ENCODE measurements at places on chromosomes 11 and 22.

DNA sequence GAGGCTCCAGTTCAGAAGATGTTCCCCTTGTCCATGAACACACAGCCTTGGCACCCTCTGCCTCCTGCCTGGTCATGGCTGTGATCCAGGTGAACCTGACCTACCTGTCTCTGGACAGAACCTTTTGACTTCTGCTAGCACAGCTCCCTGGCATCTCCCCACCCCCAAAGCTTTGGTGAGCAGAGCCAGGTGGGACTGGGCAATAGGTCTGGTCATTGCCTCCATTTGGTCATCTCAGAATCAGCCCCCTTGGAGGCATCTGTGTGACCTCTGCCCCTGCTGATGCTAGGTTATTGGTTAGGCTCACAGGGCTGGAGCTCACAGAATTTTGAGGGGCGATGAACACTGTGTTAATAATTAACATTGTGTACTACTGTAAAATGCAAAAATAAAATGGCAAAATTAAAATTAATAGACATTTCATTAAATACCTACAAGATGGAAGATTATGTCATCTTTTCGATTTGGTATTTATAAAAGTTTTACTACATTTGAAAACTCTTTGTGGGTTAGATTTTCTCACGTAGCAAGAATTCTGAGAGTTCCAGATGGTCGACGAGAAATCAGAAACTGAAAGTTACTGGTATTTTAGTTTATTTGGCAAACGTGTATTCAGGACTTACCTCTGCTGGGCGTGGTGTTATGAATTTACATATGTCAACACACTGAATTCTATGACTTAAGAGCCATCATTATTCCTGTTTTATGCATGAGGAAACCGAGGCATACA is 8.3 kb upstream of the KIAA0930 start:
- DNase-seq = no peak

GRCh38 chr11:46492532-46492931 is 101.0 kb upstream of the CHRM4 start:
- no peak for DNase-seq

GRCh38 chr11:121466063-121466794 is 13.5 kb upstream of the SORL1-AS1 start:
- peak; percentile 39 for DNase-seq

DNA sequence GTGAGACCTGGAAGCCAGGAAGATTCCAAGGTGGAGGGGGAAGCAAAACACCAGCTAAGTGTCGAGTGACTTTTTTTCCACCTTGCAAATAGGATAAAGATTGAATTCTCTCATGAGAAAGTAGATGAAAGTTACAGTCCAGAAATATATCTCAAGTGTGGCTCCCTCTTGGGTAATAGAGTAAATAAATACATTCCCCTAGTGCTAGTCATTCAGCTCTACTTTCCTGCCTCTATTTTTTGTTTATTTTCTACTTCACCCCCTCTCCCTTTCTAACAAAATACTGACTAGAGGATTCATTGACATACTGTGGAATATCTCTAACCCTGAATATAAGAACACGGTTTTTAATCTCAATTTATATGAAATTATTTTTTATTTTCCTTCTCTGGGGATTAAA is 19.2 kb upstream of the OOSP4B start:
- no peak for DNase-seq

DNA sequence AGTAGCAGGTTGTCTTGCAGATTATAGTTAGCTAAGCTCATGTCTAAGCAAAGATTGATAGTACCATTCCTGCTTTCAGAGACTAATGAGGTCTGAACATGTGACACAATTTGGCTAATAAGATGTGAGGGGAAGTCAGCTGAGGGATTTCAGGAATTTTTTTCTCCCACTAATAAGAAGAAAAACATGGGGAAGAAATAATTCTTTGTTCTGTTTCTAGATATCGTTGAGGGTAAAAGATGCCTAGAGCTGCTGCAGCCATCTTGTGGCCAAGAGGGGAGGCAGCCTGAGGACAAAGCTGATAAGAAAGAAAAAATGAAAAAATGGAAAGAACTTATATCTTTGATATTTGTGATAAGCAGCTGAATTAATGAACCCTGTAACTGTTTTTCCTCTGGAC is 1334.4 kb downstream of the LRRC4C start:
- DNase-seq = no peak

DNA sequence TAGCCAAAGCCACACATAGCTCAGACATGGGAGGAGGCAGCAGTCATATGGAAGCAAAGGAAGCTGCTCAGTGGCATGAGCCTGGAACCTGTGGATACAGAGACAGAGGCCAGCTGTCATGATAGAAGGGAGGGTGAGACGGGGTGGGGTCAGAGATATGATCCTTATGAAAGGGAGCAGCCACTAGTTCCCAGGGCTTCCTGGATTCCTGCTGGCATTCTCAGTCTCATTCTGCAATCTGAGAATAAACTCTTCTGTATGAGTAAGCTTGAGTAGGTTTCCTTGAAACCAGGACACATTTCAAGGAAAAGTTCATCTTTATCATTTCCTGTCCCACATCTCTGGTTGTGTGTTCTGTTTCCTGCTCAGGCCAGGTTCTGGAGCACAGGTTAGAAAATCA is 220.2 kb upstream of the SNX19 start:
- DNase-seq = no peak

GRCh38 chr11:32899438-32899837 is 6.8 kb downstream of the QSER1 start:
- DNase-seq = no peak

DNA sequence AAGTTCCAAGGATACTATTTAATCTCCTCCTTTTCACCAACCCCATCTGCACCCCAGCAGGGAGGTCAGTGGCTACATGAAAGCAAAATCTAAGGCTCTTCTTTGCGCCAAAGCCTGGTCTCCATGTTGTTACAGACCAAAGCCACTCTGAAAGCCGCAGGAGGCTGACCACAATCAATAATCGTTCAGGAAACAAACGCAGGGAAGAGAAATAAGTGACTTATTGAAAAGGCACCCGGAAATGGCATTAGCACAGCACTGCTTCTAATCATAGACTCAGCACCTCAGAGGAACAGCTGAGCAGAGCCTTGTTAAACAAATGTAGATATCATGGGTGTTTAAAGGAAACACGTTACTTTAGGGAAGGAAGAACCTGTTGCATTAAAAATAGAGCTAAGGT is 183.9 kb downstream of the KIRREL3 start:
- no peak for DNase-seq

- DNase-seq = no peak
These were observed 1.0 kb upstream of the ELF5 start for GRCh38 chr11:34514597-34514996.

DNA sequence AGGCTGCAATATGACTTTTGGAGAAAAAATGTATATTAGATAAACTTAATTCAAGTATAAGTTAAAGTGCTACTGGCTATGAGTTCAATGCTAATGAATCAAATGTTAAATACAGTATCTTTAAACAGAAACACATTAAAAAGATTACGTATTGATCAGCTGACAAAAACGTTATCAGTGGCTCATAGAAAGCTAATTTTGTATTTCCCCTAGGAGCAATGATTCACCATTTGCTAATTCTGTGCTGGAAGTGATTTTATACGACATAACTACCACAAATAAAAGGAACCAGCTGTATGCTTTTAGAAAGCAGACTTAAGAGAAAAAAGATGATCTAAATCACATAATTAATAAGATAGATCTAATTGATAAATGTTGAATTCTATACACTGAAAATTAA is 43.6 kb downstream of the MRE11 start:
- DNase-seq = no peak

GRCh38 chr11:105226091-105226490 is 86.5 kb upstream of the CARD18 start:
- no peak for DNase-seq

DNA sequence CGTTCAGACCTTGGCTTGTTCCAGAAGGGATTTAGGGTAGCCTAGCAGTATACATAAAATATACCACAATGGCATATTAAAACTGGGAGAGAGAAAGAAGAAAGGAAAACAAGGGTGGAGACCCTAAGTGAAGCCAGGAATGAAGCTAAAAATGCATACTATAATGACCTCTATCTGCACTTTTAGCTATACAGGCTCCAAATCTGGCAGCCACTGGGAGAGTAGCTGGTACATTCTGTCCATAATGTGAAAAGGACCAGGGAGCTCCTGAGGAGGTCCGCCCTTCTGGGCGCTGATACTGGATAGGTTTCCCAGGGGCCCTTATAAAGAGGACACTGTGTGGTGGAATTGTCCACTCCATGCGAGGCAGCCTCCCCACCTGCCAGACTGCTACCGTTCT is 42.8 kb downstream of the PRDM11 start:
- DNase-seq = no peak

- peak; percentile 72 for DNase-seq
These were observed at the start of gene PTPRCAP for GRCh38 chr11:67437082-67437808. Gene PTPRCAP (minus strand): TSS chr11:67437682. CDS start chr11:67437619, 63 bp downstream.

DNA sequence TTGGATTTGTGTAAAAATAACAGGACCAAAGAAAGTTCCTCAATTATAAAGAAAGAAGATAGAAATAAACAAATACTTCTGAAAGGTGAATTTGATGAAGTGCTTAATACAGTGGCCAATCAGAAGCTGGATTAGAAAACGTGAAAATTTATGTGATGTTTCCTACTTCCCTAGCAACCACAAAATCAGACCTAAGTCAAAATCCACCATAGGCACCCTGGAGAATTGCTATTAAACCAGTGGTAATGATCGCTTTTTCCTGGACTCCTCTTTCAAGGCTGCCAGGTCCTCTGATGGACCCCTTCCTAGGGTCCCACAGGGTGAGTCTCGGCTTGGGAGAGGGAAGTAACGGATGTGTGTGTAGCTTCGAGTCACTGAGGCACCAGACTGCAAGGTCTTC is 9.6 kb downstream of the WT1 start:
- no peak for DNase-seq

DNA sequence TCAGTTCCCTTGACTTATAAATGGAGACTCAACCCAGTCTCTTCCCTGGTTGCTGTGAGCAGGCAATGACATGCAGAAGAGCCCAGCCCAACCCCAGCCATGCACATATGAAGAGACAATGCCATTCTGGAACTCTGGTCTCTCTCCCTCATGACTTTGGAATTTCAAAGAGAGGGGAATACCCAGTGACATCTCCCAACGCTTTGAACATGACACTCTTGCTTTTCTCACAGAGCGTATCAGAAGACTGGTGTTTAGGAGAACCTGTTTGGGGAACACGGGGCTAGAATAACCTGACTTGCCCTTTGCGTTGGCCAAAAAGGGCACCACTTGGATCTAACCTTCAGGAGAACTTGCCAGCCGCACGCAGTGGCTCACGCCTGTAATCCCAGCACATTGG is 12.9 kb downstream of the RANGAP1 start:
- no peak for DNase-seq

- DNase-seq = no peak
These were observed 5.4 kb downstream of the SFI1 start for GRCh38 chr22:31501738-31502137.

DNA sequence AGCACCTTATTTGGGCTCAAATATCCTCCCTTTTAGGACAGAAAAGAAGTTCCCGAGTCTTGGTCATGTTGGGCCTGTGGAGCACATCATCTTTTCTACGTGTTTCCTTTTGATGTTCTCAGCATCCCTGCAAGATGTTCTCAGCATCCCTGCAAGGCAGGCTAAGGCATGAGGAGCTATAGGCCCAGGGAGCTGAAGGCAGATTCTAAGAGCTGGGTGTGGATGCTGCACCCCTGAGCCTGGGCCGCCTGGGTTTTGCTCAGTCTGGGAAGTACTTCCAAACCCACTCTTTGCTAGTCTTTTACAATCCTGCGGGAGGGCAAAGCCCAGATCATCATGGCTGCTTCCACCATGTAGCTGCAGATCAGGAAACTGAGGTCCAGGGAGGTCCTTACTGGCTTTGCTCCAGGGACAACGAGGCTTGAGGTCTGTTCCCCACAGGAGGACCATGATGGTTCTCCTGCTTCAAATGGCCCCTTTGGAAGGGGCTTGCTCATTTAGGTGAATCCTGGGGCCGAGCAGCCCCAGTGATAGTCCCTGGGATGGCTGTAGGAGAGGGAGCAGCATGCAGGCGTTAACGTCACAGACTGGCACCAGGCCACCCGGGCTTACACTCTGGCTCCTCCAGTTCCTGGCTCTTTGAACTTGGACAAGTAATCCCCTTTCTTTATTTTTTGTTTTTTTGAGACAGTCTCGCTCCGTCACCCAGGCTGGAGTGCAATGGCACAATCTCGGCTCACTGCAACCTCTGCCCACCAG is 10.6 kb downstream of the LRRC75B start:
- no peak for DNase-seq

DNA sequence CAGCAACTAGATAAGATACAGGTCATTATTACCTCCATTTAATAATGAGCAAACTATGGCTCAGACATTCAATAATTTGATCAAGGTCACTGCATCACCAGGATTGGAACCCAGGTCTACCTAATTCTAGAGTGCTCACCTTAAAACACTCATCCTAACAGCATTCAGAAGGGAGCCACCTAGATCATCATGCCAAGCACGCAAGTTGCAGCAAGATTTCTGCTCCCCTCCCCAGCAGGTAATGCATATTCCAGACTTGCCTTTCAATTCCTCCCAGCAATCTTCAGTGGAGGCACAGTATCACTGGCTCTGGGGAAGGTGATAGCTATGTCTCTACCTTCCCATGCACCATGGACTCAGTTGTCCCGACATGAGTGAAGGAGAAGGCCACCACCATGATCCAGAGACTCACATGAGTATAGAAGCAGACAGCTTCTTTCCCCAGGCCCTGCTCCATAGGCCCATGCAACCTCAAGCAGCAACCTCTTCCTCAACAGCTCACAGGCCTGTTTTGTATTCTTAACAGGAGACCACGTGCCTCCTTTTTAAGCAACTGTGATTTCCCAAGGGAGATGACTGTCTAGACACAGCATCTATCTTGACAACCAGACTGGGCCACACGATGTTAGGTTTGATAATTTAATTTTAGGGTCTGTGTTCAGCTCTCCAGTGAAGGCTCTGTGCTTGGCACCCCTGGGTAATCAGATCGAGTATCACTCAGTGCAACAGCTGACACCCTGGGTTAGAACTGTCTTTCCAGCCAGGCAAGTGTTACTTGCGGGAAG is 36.4 kb downstream of the RAB30 start:
- DNase-seq = no peak

GRCh38 chr22:22216450-22216959 is 28.1 kb upstream of the VPREB1 start:
- DNase-seq = no peak

DNA sequence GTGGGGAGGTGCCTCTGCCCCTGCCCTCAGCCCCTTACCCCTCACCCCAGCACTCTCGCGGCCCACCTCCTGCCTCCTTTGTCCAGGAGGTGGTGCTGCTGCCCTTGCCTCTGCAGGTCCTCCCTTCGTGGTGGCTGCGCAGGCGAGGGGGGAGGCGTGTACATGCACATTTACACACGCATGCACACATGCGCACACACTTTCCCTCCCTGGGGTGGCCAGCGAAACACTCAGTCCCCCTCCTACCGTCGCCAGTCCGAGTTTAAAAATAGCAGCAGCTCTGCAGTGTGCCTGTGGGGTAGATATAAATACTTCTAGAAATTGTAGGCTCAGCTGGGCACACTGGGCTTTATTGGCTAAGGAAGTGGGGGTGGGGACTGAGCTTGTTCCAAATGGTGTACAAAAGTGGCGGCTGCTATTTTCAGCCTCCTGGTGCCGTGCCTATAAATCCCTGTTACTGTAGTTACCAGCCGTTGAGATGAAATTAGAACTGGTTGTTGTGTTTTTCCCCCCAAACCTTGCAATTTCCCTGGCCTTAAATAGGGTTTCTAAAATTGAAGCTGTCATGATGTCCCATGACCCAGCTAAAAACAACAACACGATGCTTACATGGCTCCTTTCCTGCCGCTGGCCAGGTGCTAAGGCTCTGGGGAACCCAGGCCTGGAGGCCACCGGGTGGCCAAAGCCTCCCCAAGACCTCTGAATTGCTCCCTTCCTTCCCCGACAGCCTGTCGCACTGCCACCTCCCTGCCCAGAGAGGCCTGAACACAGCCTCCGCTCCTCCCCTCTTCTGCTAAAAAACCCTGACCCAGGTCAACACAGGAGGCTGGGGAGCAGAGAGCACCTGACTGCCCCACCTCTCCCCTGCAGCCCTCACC is 12.4 kb downstream of the PICK1 start:
- DNase-seq = no peak
